ENCODE measurements at places on chromosomes 2 and 18.

GRCh38 chr2:233124421-233125080, 64.4 kb downstream of the INPP5D start:
- no peaks in the 10 kb centered on the region for H3K4me1 ChIP-seq
- no peak for DNase-seq
- H3K4me3 ChIP-seq, result no peak overlapping the region
- no peak overlapping the region for H3K27ac ChIP-seq

DNA sequence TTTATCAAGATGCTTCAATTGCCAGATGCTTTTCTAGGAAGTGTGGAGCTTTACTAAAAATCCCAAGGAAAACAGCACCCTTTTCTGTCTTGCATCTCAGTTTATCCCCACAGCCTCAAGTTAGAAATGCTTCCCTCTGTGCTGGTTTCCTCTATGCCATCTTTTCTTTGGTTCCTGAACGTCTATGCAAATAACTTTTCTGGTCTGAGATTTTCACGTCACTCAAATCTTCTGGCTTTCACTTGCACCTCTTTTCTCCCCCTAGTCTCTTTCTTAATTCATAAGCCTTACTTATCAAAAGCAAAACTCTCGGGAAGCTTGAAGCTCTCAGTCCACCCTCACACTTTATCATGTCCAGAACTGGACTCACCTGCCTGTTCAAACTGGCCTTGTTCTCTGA, 33.9 kb downstream of the ARHGAP25 start:
- H3K4me3 ChIP-seq, result no peak overlapping the region
- H3K27me3 ChIP-seq, result no peaks in the 10 kb centered on the region
- H3K36me3 ChIP-seq, result no peaks in the 10 kb centered on the region

- H3K27me3 ChIP-seq, result no peaks in the 10 kb centered on the region
- peak within 1 kb of the TSS; percentile 95 for H3K27ac ChIP-seq
- peak; percentile 93 for DNase-seq
- peaks cover 18% of the 10 kb centered on the region for H3K4me1 ChIP-seq
- peak within 1 kb of the TSS; percentile 96 for H3K4me3 ChIP-seq
These were observed at the start of the genes CEP76 and PSMG2 for GRCh38 chr18:12702221-12703095. Gene CEP76 (minus strand): TSS chr18:12702723. CDS start chr18:12702548, 175 bp downstream. Gene PSMG2 (plus strand): TSS chr18:12703042. CDS start chr18:12703108, 66 bp downstream.

DNA sequence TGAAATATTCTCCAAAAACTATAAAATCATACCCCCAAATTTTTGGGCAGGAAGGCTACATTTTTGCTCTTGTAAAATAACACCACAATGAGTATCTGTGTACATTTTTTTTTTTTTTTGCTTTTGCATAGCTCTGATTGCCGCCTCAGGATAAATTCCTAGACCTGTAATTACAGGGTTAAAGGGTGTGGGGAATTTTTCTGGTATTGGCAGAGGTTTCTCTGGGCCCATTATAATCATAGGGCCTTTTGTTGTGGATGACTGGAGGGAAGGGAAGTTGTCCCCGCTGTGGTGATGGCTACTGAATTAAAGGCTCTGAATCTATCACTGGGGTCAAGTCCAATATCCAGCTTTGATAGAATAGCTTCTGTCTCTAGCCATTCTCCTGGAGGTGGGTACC, 26.6 kb downstream of the CCDC195 start:
- H3K36me3 ChIP-seq, result no peaks in the 10 kb centered on the region
- DNase-seq, result no peak
- H3K4me3 ChIP-seq, result no peak overlapping the region
- no peaks in the 10 kb centered on the region for H3K4me1 ChIP-seq
- H3K27ac ChIP-seq, result no peak overlapping the region

- no peaks in the 10 kb centered on the region for H3K36me3 ChIP-seq
- DNase-seq, result no peak
- H3K27ac ChIP-seq, result no peak overlapping the region
- H3K4me3 ChIP-seq, result no peak overlapping the region
These were observed 107.7 kb downstream of the BCL11A start for GRCh38 chr2:60445684-60446179.

Measured in testis (tissue), 5 donors.